ENCODE measurements at places on chromosomes 12 and 14. TPM values are rescaled to one million over a fixed set of nuclear protein-coding genes. Genes with fewer than 3 reads are reported as not detected.

Gene ACSM4
- total RNA-seq = not detected

Gene CCDC85C
- total RNA-seq = 6.1 TPM

Gene GDF3
- total RNA-seq = not detected

Gene CMKLR1
- total RNA-seq = not detected

Gene SRGAP1
- total RNA-seq = 0.02 TPM

Gene RNASE1
- not detected for total RNA-seq

Gene PPM1A
- 30.4 TPM for total RNA-seq

Gene DIO2
- total RNA-seq = not detected

Gene SYCP3
- total RNA-seq = 0.16 TPM

Gene CCDC196
- not detected for total RNA-seq

Gene IL23A
- total RNA-seq = 18.5 TPM

Gene AICDA
- not detected for total RNA-seq

DNA sequence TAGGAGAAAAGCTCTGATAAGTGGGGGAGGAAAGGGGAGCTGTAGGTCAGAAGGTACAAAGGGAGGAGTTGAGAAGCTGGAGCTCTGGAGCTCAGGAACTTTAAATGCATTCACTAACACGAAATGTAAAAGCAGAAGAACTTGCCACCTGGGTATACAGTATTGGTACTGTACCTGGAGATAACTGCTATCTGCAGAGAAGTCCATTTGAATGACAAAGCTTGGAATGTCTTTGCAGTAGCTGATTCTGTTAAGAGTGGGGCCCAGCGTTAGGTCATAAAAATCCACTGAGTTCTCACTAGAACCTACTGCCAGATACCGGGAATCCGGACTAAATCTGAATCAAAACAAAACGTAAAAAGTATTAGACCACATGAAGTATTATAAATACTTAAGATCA lies 55.6 kb downstream of the ZC3H14 start:
- no peak overlapping the region for H3K4me3 ChIP-seq
- peaks cover 22% of the 10 kb centered on the region for H3K36me3 ChIP-seq
- DNase-seq = no peak
- no peaks in the 10 kb centered on the region for H3K27me3 ChIP-seq

GRCh38 chr12:67911789-67912188 lies 77.5 kb upstream of the IFNG-AS1 start:
- no peak for DNase-seq
- no peaks in the 10 kb centered on the region for H3K36me3 ChIP-seq
- no peak overlapping the region for H3K4me3 ChIP-seq
- no peaks in the 10 kb centered on the region for H3K27me3 ChIP-seq
- H3K27ac ChIP-seq = no peak overlapping the region

DNA sequence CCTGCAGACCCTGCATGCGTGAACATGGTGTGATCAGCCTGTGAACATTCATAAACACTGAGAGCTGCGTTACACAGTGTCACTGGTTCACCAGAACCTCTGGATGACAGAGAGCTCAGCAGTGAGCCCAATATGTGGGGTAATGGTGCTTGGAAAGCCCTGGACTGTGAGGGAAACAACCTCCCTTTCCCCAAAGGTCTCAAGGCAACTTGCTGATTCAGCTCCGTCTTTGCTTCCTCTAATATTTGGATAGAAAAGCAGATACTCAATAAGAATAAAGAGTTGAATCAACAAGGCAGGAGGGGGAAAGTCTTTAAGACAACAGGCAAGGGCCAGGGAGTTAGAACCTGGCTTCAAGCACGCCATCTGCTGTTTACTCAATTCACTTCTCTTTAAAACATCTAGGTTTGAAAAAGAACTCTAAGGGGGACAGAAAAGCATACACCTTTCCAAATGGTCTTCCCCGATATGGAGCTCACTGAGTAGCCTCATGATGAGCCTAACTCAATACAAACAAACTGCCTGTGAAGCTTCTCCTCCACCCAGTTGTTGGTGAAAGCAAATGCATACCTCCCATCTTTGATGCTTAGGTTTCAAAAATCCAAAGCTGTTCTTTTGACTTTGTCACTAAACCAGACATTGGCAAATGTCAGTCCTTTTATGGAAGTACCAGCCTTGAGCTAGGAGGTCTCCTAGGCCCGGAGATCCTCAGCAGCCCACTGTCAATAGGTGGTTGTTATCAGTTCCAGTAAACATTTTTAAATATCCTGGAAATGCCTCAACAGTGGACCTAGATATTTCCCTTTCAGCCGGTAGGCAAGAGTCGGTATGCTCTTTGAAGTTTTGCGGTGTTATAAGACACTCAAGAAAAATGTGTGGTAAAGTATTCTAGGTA lies 76.1 kb downstream of the SAMD4A start:
- peak; percentile 22 for DNase-seq
- no peaks in the 10 kb centered on the region for H3K27me3 ChIP-seq
- H3K36me3 ChIP-seq = no peaks in the 10 kb centered on the region
- no peak overlapping the region for H3K4me3 ChIP-seq
- H3K4me1 ChIP-seq = peaks cover 12% of the 10 kb centered on the region

GRCh38 chr14:105195522-105196264 lies 14.6 kb upstream of the NUDT14 start:
- no peaks in the 10 kb centered on the region for H3K36me3 ChIP-seq
- peak; percentile 45 for DNase-seq
- peaks cover 30% of the 10 kb centered on the region for H3K27me3 ChIP-seq
- peaks cover 29% of the 10 kb centered on the region for H3K4me1 ChIP-seq
- no peak overlapping the region for H3K4me3 ChIP-seq
- H3K27ac ChIP-seq = no peak overlapping the region

DNA sequence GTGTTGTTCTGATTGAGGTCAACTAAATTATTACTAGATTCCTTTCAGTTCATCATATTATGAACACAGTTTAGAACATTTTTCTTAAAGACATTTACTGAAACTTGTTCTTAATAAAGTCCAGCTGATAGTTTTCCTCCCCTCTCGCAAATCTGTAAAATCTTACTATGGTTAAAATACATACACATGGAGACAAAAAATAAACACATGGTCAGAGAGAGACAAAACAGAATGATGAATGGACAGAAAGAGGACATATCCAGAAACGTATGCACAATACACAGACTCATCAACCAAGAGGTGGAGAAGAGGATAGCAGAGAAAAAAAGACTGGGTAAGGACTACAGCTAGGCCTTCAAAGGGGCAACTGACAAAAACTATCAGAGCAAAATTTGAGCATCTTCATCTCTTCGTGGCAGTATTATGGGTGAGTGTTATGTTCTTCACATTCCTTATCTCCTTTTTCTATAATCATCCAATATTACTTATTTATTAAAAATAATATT lies 38.4 kb downstream of the EEA1 start:
- H3K4me1 ChIP-seq = peaks cover 29% of the 10 kb centered on the region
- DNase-seq = no peak
- no peak overlapping the region for H3K27ac ChIP-seq

DNA sequence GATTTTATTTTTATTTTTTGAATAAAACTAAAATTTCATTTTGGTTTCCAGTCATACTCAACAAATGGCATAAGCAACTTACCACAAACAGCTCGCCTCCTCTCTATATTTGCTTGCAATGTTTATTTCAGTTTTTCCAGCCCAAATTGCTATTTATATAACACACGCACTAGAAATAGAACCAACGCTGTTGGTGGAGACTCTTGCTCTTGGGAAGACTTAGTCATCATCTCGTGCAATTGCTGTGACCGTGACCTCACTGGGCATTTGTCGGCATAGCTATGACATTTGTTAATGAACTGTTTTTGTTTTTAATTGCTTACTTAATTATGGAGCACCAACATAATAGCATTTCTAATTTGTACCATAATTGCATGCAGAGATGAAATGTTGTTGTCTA lies 153.1 kb upstream of the OTX2 start:
- peaks cover 7% of the 10 kb centered on the region for H3K27me3 ChIP-seq
- H3K36me3 ChIP-seq = no peaks in the 10 kb centered on the region
- no peaks in the 10 kb centered on the region for H3K4me1 ChIP-seq
- H3K4me3 ChIP-seq = no peak overlapping the region

GRCh38 chr12:63124778-63125177 lies 26.2 kb downstream of the AVPR1A start:
- DNase-seq = no peak
- H3K36me3 ChIP-seq = no peaks in the 10 kb centered on the region
- no peaks in the 10 kb centered on the region for H3K4me1 ChIP-seq
- H3K4me3 ChIP-seq = no peak overlapping the region

DNA sequence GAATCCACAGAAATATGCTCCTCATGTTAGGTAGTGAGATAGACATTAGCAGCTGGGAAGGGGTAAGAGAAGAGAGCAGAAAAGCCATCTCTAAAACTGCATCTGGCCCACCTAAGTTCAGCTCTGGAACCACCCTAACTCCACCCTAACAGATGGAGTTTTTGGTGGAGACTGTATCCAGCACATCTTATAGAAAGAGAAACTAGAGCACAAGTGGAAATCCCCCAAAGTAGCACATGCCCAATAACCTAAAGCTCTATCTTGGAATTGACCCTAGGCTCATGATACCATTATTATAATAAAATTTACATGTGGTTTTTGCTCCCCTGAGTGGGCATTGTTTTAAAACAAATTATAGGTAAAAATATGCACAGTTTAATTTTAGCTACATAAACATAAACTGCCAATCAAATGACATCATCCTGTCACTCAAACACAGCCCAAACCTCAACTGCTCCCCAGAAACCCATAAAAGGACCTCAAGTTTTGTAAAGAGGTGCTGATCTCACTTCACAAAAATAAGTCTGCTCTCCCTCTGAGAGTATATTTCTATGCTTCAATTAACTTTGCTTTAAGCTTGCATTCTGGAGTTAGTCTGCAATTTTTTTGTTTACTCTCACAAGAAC lies 206.4 kb downstream of the PIK3C2G start:
- no peaks in the 10 kb centered on the region for H3K36me3 ChIP-seq
- DNase-seq = no peak
- H3K27me3 ChIP-seq = no peaks in the 10 kb centered on the region
- no peak overlapping the region for H3K27ac ChIP-seq

GRCh38 chr14:102212356-102212755 lies 72.7 kb downstream of the WDR20 start:
- no peak overlapping the region for H3K27ac ChIP-seq
- no peak overlapping the region for H3K4me3 ChIP-seq
- H3K27me3 ChIP-seq = no peaks in the 10 kb centered on the region
- peaks cover 7% of the 10 kb centered on the region for H3K36me3 ChIP-seq
- no peak for DNase-seq

DNA sequence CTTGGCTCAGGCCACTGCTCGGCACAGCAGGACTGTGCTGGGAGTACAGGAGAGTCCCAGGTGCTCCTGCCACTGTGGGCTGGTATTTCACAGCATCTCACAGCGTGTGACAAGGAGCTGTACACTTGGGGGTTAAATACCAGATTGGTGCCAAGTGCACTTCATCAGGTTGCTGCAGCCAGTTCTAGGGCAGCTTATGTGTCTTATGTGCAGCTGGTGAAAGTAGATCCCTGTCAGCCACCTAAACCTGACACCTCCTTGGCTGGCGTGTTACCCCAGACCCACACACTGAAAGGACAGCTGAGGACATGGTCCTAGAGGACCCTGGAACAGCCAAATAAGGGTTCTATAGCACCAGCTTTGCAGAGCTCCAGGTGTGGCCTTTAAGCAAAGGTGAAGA lies 18.9 kb downstream of the PLEKHH1 start:
- H3K4me1 ChIP-seq = no peaks in the 10 kb centered on the region
- DNase-seq = no peak
- H3K4me3 ChIP-seq = no peak overlapping the region
- no peak overlapping the region for H3K27ac ChIP-seq

- no peaks in the 10 kb centered on the region for H3K27me3 ChIP-seq
- no peaks in the 10 kb centered on the region for H3K36me3 ChIP-seq
- no peak overlapping the region for H3K4me3 ChIP-seq
- H3K4me1 ChIP-seq = no peaks in the 10 kb centered on the region
- DNase-seq = no peak
These were observed 124.3 kb downstream of the PIWIL1 start for GRCh38 chr12:130461839-130462557.

GRCh38 chr14:71004481-71004880 lies 97.2 kb downstream of the PCNX1 start:
- H3K4me1 ChIP-seq = peaks cover 71% of the 10 kb centered on the region
- DNase-seq = no peak
- peaks cover 26% of the 10 kb centered on the region for H3K36me3 ChIP-seq
- H3K27me3 ChIP-seq = no peaks in the 10 kb centered on the region

DNA sequence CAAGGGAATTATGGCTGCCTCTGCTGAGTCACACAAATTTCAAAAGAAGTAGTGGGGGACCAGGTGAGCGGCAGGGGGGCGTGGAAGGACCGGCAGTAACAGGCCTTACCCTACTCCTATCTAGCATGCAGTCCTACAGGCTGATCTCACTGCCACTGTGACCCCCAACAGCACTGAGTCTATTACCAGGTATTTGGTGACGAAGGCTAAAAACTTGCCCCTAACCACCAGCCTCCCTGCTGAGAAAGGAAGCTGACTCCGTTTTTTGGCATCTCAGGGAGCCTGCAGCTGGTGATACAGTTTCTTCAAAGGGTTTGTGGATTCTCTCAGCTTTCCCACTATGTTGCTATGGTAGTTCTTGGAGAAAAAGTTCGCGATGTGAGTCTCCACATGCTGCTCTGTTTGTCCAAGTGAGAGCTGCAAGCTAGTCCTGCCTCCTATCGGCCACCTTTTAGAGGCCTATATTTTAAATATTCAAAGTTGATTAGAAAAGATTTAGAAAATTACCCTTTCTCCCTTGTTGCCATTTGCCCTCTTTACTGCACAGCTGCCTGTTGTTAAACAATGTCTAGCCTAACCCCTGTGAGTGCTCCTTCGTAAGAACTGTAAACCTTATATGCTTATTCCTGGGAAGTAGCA lies 57.1 kb upstream of the SLCO1B1 start:
- H3K4me3 ChIP-seq = no peak overlapping the region
- no peak overlapping the region for H3K27ac ChIP-seq
- no peaks in the 10 kb centered on the region for H3K27me3 ChIP-seq

DNA sequence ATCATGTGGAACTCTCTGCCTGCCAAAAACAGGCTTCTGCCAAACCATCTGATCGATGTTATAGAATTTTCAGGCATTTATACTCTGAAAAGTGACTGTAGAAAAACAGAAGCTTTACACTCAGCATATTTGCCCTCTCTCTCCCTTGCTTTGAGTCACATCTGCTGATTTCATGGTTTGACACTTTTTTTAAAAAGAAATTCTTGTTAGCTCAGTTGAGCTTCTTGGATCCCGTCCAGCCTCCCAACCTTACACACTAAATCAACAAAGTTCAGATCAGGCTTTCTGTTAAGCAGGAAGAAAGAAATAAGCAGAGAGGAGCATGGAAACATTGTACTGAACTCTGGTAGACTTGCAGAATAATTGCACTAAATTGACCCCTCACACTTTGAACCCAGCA lies 193.6 kb upstream of the SEL1L start:
- DNase-seq = no peak
- no peak overlapping the region for H3K27ac ChIP-seq
